ENCODE measurements at places on chromosomes 16 and 17.

DNA sequence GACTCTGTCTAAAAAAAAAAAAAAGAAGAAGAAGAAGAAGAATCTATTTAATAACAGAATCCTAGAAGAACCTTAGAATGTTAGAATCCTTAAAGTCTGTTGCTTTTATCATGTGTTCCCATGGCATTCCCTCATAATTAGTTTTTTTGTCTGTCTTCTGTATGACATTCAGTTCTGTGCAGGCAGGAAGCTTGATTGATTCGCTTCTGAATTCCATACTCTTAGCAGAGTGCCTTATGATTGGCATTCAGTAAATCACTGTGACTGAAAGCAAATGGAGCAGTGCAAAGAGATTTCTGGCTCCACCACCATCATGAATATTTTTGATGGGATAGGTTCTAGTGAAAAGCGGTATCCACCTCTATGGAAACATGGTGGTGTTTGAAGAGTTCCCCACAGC lies 1065.9 kb upstream of the RBFOX1 start:
- H3K27ac ChIP-seq: no peak overlapping the region
- H3K36me3 ChIP-seq: no peaks in the 10 kb centered on the region
- no peaks in the 10 kb centered on the region for H3K27me3 ChIP-seq

DNA sequence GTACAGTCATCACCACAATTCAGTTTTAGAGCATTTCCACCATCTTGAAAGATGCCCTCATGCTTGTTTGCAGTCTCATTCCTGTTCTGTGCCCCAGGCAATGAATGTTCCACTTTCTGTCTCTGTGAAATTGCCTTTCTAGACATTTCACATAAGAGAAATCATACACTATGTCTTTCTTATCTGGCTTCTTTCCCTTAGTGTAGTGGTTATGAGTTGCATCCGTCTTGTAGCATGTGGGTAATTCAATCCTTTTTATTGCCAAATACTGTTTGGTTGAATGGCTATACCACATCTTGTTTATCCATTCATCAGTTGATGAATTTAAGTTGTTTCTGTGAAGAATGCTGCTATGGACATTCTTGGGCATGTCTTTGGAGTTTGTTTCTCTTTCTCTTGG lies 132.5 kb upstream of the PLCG2 start:
- peaks cover 10% of the 10 kb centered on the region for H3K36me3 ChIP-seq
- no peak overlapping the region for H3K4me3 ChIP-seq
- DNase-seq: peak; percentile 40
- H3K27ac ChIP-seq: peak overlapping the region; percentile 33
- no peaks in the 10 kb centered on the region for H3K27me3 ChIP-seq
- H3K4me1 ChIP-seq: peaks cover 30% of the 10 kb centered on the region

GRCh38 chr17:65745241-65745640 lies 183.8 kb upstream of the AXIN2 start:
- H3K36me3 ChIP-seq: no peaks in the 10 kb centered on the region
- DNase-seq: no peak
- peaks cover 24% of the 10 kb centered on the region for H3K4me1 ChIP-seq
- no peak overlapping the region for H3K4me3 ChIP-seq
- no peak overlapping the region for H3K27ac ChIP-seq

GRCh38 chr16:10947211-10947787 lies 2.9 kb downstream of the CLEC16A start:
- H3K36me3 ChIP-seq: no peaks in the 10 kb centered on the region
- DNase-seq: no peak
- peaks cover 45% of the 10 kb centered on the region for H3K4me1 ChIP-seq
- no peak overlapping the region for H3K27ac ChIP-seq
- H3K27me3 ChIP-seq: no peaks in the 10 kb centered on the region
- no peak overlapping the region for H3K4me3 ChIP-seq

DNA sequence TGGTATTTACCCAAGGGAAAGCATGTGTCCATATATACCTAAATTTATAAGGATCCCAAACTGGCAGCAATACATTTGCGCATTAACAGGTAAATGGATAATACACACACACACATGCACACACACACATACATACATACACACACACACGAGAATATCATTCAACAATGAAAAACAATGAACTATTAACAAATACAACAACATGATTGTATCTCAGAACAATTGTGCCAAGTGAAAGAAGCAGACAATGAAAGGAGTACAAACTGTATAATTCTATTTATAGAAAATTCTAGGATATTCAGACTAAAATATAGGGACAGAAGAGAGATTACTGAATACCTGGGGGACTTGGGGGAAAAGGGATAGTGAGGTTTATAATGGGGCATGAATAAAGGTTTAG lies 323.0 kb downstream of the KCNJ2 start:
- no peaks in the 10 kb centered on the region for H3K4me1 ChIP-seq
- no peak for DNase-seq
- no peak overlapping the region for H3K4me3 ChIP-seq
- no peaks in the 10 kb centered on the region for H3K36me3 ChIP-seq
- no peaks in the 10 kb centered on the region for H3K27me3 ChIP-seq

GRCh38 chr17:67947325-67947813 lies 48.9 kb downstream of the C17orf58 start:
- DNase-seq: no peak
- H3K27ac ChIP-seq: no peak overlapping the region
- no peaks in the 10 kb centered on the region for H3K27me3 ChIP-seq
- H3K4me3 ChIP-seq: no peak overlapping the region
- no peaks in the 10 kb centered on the region for H3K4me1 ChIP-seq

GRCh38 chr16:29943846-29944799 lies 17.8 kb upstream of the TMEM219 start:
- no peaks in the 10 kb centered on the region for H3K27me3 ChIP-seq
- H3K36me3 ChIP-seq: no peaks in the 10 kb centered on the region
- H3K27ac ChIP-seq: peak overlapping the region; percentile 92
- H3K4me3 ChIP-seq: peak overlapping the region; percentile 34
- H3K4me1 ChIP-seq: peaks cover 15% of the 10 kb centered on the region
- DNase-seq: peak; percentile 95

DNA sequence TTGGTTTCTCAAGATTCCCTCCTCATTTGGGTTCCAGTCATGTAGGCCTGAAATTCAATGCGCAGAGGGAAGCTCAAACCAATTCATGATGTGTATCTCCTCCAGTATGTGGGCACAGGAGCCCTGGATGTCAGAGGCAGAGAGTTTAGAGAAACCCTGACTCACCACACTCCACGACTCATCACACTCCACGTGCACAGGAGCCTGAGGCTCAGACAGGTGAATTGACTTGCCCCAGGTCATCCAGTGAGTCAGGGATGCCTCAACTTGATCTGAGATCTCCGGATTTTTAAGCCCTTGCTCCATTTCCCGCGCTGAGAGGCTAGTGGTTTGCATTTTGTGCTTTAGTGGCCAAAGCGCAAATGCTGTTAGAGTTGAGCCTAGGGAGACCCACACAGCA lies 183.9 kb downstream of the HAPSTR1 start:
- no peak for DNase-seq
- H3K27ac ChIP-seq: no peak overlapping the region
- no peaks in the 10 kb centered on the region for H3K4me1 ChIP-seq
- H3K4me3 ChIP-seq: no peak overlapping the region
- no peaks in the 10 kb centered on the region for H3K27me3 ChIP-seq

GRCh38 chr16:49596648-49597291 lies 223.2 kb downstream of the C16orf78 start:
- no peaks in the 10 kb centered on the region for H3K36me3 ChIP-seq
- peaks cover 4% of the 10 kb centered on the region for H3K27me3 ChIP-seq
- H3K4me1 ChIP-seq: no peaks in the 10 kb centered on the region
- DNase-seq: no peak
- H3K27ac ChIP-seq: no peak overlapping the region
- H3K4me3 ChIP-seq: no peak overlapping the region

GRCh38 chr16:8568231-8568617 lies 22.1 kb downstream of the TMEM114 start:
- no peak overlapping the region for H3K4me3 ChIP-seq
- H3K27ac ChIP-seq: no peak overlapping the region
- no peaks in the 10 kb centered on the region for H3K36me3 ChIP-seq
- DNase-seq: no peak
- H3K4me1 ChIP-seq: peaks cover 4% of the 10 kb centered on the region
- H3K27me3 ChIP-seq: peaks cover 9% of the 10 kb centered on the region

DNA sequence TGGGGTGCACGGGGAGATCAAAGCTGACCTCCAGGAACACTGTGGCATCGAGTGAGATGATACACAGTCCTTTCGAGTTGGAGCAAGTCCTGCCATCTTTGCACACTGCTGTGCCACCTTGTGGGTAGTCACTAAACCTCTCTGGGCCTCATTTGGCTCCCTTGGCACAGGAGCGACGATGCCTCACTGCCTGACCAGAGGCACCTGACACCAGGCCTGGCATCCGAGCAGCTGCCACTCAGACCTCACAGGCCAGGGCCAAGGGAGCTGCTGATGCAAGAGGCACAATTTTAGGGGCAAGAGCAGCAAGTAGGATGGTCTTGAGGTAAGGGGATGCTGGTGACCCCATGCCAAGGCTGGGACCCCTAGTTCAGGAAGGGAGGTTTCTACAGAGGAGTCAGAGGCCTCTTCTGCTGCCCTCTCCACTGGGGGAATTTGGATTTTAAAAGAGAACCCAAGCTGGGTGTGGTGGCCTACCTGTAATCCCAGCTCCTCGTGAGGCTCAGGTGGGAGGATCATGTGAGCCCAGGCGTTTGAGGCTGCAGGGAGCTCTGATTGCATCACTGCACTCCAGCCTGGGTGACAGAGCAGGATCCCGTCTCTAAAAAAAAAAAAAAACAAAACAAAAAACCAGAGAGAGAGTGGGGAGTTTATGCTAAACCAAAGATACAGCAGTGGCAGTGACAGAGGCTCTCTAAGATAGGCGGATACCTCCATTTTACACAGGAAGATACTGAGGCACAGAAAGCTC lies 6.7 kb upstream of the ADGRG1 start:
- H3K27me3 ChIP-seq: no peaks in the 10 kb centered on the region
- no peak for DNase-seq
- peaks cover 2% of the 10 kb centered on the region for H3K36me3 ChIP-seq
- peak overlapping the region; percentile 91 for H3K27ac ChIP-seq
- peak overlapping the region; percentile 69 for H3K4me3 ChIP-seq
- H3K4me1 ChIP-seq: peaks cover 61% of the 10 kb centered on the region

- H3K27me3 ChIP-seq: no peaks in the 10 kb centered on the region
- no peaks in the 10 kb centered on the region for H3K36me3 ChIP-seq
- no peak overlapping the region for H3K27ac ChIP-seq
- no peak for DNase-seq
Observed at GRCh38 chr16:49351096-49351487, 22.5 kb upstream of the C16orf78 start.

GRCh38 chr17:80785477-80786178 lies 206.0 kb upstream of the CHMP6 start:
- no peaks in the 10 kb centered on the region for H3K27me3 ChIP-seq
- H3K4me3 ChIP-seq: no peak overlapping the region
- no peaks in the 10 kb centered on the region for H3K36me3 ChIP-seq
- DNase-seq: no peak
- peaks cover 16% of the 10 kb centered on the region for H3K4me1 ChIP-seq

- no peak overlapping the region for H3K4me3 ChIP-seq
- H3K27ac ChIP-seq: no peak overlapping the region
- no peaks in the 10 kb centered on the region for H3K36me3 ChIP-seq
- H3K4me1 ChIP-seq: no peaks in the 10 kb centered on the region
- H3K27me3 ChIP-seq: no peaks in the 10 kb centered on the region
- DNase-seq: no peak
Observed at GRCh38 chr17:32772453-32773025, 104.4 kb downstream of the MYO1D start.

DNA sequence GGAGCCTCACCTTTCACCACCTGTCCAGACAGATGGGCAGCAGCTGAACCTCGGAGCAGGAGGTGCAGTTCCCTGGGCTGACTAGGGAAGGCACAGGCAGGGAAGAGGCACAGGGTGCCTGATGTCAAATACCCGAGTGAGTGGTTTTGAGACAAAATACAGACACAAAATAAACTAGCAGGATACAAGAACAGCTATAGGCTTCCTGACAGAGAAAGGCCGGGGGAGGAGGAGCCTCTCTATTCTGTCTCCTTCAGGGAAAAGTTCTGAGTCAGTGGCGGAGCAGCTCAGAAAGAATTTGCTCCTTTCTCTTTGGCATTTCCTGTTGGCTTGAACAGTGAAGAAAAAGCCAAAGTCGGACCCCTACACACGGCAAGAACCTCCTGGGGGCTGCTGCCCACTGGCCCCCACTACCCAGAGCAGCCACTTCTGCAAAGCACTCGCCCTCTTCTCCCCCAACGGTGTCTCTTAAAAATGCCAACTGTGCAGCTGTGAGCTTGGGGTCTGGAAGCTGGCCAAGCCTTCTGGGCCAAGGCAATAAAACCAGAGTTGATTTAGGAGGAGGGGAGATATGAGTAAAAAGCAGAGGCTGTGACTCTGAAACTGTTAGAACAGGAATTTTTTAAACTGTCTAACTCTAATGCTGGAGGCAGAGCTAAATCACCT lies 14.4 kb upstream of the FAAP100 start:
- H3K4me3 ChIP-seq: peak overlapping the region; percentile 18
- peak overlapping the region; percentile 28 for H3K27ac ChIP-seq
- no peak for DNase-seq
- H3K36me3 ChIP-seq: peaks cover 34% of the 10 kb centered on the region

DNA sequence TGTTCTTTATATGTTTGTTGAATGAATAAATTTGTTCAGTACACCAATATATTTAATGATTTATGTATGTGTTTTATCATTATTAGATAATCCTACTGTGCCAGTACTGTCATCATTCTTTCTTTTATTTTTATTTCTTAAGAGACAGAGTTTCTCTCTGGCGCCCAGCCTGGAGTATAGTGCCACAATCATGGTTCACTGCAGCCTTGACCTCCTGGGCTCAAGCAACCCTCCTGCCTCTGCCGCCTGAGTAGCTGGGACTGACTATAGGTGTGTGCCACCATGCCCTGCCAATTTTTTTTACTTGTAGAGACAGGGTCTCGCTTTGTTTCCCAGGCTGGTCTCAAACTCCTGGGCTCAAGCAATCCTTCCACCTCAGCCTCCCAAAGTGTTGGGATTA lies 41.8 kb downstream of the PAFAH1B1 start:
- no peak for DNase-seq
- no peak overlapping the region for H3K4me3 ChIP-seq
- peaks cover 42% of the 10 kb centered on the region for H3K4me1 ChIP-seq
- H3K27me3 ChIP-seq: no peaks in the 10 kb centered on the region

- H3K36me3 ChIP-seq: no peaks in the 10 kb centered on the region
- H3K4me1 ChIP-seq: peaks cover 2% of the 10 kb centered on the region
- no peak overlapping the region for H3K4me3 ChIP-seq
- no peak overlapping the region for H3K27ac ChIP-seq
- H3K27me3 ChIP-seq: peaks cover 10% of the 10 kb centered on the region
Observed at GRCh38 chr17:63960006-63960405, 12.7 kb downstream of the SCN4A start.

DNA sequence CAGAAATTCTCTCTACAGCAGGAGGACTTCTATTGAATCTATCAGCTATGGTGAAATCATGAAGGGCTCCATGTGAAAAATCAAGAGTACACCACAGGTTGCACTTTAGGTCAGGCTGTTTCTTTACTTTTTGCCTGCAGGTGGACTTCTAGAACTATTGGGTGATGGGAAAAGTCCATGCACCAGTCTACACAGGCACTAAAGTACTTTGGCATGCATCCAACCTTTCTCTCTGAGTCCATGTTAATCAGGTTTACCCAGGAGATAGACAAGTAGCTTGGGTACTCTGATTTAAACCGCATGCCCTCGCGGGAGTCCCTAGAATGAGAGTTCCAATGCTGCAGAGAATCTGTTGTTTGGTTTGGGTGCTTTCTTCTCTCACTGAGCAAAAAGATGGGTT lies 9.1 kb upstream of the ANKFN1 start:
- H3K4me3 ChIP-seq: no peak overlapping the region
- H3K27ac ChIP-seq: no peak overlapping the region
- no peaks in the 10 kb centered on the region for H3K36me3 ChIP-seq
- H3K4me1 ChIP-seq: no peaks in the 10 kb centered on the region

Measured in keratinocyte (primary cell).